CD4-positive, alpha-beta T cell treated with Interleukin-6 at 100 ng/mL for 8 hours (primary cell): ENCODE measurements at places on chromosomes 16 and 17.
A peak's percentile ranks its signal among the peaks of the same experiment; 100 is the strongest.

DNA sequence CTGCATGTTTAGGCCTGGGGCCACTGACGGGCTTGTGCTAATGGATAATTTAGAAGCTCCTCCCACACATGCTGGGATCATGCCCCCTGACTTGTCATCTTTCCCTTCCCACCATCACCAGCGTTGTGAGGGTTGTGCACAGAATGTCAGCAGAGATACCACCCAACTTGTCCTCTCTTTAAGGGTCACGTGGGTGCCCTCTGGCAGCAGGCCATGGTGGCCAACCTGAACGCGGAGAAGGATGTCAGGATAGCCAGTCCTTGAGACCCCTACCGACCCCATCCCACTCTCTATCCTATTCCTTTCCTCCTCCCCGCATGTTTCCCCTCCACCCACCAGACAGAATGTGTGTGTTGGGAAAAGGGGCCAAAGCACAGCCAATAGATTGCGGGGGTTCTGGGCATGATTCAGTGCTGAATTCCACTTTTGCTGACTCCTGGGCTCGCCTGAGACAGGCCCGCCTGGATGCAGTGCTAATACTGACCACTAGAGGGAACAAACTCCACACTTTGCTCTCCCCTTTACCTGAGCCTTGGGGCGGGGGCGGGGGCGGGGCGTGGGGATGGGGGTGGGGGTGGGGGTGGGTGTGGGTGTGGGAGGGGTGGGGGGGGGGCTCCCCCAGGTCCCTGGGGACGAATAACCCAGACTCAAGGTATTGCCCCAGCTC is at the start of gene GH2:
Gene GH2 (minus strand): TSS at position 10 of the 667 bp plus-strand sequence. CDS start 143 bp downstream, outside the sequence.
- DNase-seq = peak; percentile 45

DNA sequence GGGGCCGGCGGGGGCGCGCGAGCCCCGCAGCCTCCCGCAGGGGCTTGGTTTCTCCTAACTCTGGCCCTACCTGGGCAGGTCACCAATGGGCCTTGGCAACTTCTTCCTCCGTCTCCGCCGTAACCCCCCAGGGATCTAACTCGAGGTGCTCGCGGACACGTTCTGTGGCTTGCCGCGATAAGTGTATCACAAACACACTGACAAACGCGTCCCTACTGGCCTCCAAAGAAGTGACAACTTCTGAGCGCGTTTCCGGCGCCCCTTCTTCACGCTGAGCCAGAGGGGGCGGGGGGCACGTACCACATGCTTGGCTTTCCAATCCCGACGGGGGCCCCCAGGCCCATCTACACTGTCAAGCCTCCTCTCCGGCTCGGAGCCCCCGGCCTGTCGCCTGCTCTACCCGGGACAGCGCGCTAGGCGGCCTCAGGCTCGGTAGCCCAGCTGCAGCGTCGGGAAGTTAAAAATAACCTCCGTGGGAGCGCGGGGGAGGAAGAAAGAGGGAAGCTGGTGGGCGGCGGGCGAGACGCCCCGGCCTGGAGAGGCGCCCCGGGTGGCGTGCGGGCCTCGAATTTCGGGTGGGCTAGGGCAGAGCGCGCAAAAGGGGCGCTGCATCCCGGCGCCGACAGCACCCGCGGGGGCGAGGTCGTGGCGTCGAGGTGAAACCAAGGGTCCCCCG is 725 bp upstream of the SPHK1 start:
- peak; percentile 12 for DNase-seq

GRCh38 chr17:30352240-30352814 is 18.5 kb upstream of the TMIGD1 start:
- no peak for DNase-seq

- no peak for DNase-seq
Observed at GRCh38 chr16:3467182-3467581, 23.7 kb downstream of the NAA60 start.

DNA sequence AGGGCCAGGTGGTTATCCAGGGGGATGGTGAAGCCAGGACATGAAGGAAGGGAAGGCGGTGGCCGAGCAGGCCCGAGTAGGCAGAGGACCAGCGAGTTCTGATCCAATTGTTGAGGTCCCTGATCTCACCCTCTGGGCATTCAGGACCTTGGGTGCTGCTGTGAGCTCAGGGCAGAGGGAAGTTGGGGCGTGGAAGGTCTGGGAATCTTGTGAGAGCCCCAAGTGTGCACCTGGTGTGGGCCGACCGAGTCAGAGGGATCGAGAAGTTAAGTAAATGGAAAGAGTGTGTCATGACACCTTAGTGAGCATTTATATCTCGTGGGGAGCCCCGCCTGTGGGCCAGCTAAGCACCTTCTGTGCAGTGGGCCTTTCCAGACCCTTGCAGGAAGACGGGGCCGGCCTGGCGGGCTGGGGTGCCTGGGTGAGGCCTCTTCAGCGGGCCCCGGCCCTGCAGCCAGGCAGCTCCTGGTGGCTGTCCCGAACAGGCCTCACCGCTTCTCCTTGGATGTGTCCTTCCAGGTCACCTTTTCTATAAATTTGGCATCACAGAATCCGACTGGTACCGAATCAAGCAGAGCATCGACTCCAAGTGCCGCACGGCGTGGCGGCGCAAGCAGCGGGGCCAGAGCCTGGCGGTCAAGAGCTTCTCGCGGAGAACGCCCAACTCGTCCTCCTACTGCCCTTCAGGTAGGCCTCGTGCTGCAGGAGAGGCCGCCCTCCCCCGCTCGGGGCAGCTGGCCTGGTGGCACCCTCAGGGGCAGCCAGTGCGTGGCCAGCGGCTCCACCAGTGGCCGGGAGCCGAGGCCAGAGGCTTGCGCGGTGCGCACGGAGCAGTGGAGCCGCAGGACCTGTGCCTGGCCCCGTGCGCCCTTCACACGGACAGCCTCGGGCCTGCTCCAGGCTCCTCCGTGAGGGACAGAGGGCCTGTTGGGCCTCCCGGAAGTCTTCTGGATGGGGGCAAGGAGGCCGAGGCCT is 76.0 kb downstream of the BANP start:
- no peak for DNase-seq

GRCh38 chr17:14092808-14093207 is 23.5 kb downstream of the COX10 start:
- DNase-seq = no peak

- no peak for DNase-seq
Observed at GRCh38 chr16:31214708-31215286, 878 bp downstream of the TRIM72 start.

DNA sequence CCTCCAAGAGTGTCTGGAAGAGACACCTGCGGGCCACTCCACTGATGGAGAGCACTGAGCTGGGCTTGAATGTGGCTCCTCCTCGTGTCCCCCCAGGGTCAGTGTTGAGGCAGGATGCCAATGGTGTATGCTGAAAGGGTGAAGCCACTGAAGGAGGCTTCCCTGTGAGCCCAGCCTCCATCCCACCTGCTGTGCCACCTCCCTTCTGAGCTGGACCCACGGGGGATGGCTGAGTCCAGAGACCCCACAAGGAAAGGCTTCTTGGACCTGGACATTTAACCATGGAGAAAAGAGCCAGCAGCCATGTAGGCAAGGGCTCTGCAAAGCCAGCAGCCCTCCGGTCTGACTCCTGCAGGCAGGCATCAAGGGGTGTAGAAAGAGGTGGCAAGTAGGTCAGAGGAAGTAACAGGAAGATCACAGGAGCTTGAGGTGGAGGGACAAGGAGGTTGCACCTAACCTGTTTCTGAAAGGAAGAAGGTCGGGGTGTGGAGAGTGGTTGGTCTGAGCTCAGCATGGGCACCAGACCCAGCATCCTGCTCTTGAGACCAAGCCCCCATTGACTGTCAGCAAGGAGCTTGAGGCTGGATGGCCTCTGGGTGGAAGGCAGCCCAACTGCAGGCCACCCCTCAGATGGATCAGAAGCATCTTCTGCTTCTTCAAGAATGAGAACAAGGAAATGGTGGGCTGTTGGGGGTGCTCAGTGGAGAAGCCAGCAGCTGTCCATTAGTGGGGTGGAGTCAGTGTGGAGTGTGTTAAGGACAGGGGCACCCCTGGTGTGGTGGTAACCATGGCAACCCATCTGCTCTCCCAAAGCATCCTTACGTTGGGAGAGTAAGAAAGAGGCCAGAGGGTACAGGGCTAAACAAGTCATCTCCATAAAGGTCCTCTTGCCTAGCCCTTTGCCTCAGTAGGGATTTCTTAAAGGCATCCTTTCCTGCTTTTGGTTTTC is 80.7 kb downstream of the PLD6 start:
- peak; percentile 53 for DNase-seq

- DNase-seq = no peak
Observed at GRCh38 chr16:86522634-86523033, 12.3 kb downstream of the FOXF1 start.

GRCh38 chr16:1980030-1980769 is 1.1 kb downstream of the NOXO1 start:
- no peak for DNase-seq

GRCh38 chr16:28038409-28038808 is 25.1 kb downstream of the GSG1L start:
- DNase-seq = no peak

DNA sequence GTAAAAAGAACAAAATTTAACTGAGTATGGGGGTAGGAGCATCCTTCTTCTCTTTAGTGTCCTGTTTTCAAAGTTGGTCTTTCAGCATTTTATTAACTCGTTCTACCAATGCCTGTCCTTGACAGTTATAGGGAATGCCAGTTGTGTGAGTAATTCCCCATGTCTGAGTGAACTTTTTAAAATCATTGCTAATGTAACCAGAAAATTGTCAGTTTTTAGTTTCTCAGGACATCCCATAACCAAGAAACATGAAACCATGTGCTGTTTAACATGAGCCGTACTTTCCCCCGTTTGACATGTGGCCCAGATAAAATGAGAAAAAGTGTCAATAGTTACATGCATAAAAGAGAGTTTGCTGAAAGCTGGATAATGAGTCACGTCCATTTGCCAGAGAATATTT is 71.4 kb upstream of the ARL4D start:
- no peak for DNase-seq

DNA sequence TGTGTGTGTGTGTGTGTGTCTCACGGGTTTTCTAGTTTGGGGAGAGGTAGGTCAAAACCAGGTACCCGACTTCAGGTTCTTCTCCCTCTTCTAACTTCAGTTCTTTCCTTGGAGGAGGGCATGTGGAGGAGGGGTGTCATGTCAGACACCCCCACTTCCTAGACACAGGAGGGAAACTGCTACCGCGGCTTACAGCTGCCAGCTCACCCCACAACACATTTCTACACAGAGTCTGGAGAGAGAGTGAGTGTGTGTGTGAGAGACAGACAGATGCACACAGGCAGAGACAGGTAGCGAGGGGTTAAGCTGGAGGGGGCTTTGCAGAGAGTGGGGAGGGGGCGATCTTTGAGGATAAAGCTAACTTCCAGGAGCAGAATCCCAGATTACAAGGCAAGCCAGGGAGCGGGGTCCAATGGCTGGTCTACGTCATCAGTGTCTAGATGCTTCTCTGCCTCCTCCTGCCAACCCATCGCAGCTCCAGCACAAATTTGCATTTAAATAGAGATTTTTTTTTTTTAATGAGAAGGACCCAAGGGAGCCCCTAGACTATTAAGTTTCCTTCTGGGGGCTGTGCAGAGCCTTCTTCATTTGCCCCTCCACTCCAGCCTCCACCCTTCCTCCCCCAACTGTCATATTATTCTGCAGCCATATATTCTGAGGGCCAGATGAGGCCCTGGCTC is 48.9 kb downstream of the MRM1 start:
- no peak for DNase-seq

- DNase-seq = no peak
Observed at GRCh38 chr16:22890976-22891375, 77.0 kb downstream of the HS3ST2 start.

DNA sequence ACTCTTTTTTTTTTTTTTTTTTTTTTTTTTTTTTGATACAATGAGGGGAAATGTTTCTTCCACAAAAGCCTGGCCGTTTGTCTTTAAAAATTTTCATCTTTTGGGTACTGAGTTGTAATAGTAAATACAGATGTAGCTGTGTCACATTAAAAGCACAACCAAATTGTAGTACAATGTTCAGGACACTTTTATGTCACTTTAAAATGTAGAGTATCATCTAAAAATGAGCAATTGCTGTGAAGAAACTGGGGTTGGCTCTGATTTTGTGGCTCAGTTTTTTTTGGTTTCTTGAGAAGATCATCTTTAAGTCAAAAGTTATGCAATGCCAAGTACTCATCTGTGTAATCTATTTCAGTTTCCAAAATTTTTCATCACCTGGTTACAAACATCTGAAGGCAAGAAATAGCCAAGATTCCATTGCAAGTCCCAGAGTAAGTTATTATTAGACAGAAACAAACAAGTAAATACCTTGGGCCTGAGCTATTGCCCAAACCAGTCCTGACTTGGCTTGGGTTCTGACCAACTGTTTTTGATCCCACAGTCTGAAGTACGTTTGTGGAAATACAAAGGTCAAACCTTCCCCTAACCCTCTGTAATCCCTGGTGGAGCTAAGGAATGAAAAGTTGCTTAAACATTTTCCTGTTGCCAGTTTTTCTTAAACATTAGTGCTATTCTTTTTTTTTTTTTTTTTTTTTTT is 717.2 kb downstream of the WWOX start:
- no peak for DNase-seq

DNA sequence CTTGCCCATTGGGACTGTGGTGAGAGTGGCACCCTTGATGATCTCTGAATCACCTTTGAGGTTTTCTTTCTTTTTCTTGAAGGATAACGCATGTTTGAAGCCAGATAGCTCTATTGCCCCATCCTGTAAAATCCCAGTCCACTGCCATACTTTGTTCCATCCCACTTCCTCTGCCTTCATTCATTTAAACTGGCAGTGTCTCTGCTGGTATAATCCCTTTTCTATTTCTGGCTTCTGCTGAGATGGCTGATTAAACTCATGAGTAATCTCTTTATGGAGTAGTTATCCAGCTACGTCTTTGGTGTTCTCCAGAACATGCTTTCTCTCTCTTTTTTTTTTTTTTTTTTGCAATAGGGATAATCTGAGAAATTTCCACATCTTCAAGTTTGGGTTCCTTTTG is 656.5 kb upstream of the SALL1 start:
- no peak for DNase-seq
